D721Med (cell line): ENCODE measurements at places on chromosomes 11 and 22.

GRCh38 chr11:88420165-88420791, 82.7 kb upstream of the CTSC start:
- DNase-seq = no peak

- DNase-seq = no peak
These were observed 593.2 kb downstream of the BRD1 start for GRCh38 chr22:49234459-49234858.

GRCh38 chr11:58898106-58898505, 41.2 kb upstream of the GLYATL1 start:
- no peak for DNase-seq

- DNase-seq = no peak
These were observed 13.0 kb downstream of the RTN4RL2 start for GRCh38 chr11:57473285-57473841.

- DNase-seq = no peak
These were observed 28.4 kb upstream of the SLN start for GRCh38 chr11:107740271-107740670.

GRCh38 chr11:72216638-72217037, at the start of gene FOLR2:
Gene FOLR2, plus strand, starts transcription at chr11:72216794. Its CDS starts 1,791 bp downstream, at chr11:72218585.
- no peak for DNase-seq

GRCh38 chr22:38733724-38734381, 21.9 kb downstream of the SUN2 start:
- no peak for DNase-seq
